ENCODE measurements at places on chromosomes 12 and 14.

GRCh38 chr14:77097006-77097699, 905 bp upstream of the CIPC start:
- no peak for DNase-seq

DNA sequence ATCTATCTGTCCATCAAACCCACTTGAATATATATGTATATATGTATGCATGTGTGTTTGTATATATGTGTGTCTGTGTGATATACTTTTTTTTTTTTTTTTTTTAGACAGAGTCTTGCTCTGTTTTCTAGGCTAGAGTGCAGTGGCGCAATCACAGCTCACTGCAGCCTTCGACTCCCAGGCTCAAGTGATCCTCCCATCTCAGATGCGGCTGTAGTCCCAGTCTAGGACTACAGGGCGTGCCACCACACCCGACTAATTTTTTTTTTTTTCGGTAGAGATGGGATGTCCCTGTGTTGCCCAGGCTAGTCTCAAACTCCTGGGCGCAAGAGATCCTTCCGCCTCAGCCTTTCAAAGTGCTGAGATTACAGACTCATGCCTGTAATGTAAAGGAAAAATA, 13.0 kb upstream of the APOBEC1 start:
- no peak for DNase-seq

GRCh38 chr12:45615268-45615667, 114.2 kb upstream of the ARID2 start:
- no peak for DNase-seq

- DNase-seq: no peak
Measured at GRCh38 chr12:47775100-47775911, 2.3 kb downstream of the SLC48A1 start.

DNA sequence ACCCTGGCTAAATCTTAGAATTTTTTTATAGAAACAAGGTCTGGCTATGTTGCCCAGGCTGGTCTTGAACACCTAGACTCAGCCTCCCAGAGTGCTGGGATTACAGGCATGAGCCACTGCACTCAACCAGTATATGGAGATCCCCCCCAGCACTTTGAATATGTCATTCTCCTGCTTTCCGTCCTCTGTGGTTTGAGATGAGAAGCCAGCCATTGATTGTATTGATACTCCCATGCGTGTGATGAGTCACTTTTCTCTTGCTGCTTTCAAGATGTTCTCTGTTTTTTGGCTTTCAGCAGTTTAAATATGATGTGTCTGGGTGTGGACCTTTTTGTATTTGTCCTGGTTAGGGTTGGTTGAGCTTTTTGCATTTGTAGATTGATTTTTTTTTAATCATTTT, 75.2 kb upstream of the DNM1L start:
- no peak for DNase-seq

- no peak for DNase-seq
Measured at GRCh38 chr12:85036234-85036707, at the start of the genes LRRIQ1 and TSPAN19. LRRIQ1 (plus strand) TSS chr12:85036351; CDS start chr12:85038177, 1,826 bp downstream. TSPAN19 (minus strand) TSS chr12:85036277; CDS start chr12:85029946, 6,331 bp downstream.
